ENCODE measurements at places on chromosomes 2 and 18.

DNA sequence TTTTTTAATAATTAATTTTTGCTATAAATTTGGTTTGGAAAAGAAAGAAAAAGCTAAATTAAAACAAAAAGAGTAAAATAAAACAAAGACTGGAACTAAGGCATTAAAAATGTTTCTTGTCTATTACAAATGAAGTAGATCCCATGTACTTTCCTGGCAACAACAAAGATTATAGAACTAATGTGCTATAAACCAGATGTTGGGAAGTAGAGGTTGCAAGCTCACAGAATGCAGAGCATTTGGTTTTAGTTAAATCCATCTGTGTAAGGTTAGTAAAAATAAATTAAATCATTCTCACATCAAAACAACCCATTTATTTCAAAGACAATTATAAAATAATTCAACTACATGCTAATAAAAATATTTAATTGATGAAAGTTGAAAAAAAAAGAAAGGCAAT, 157.2 kb upstream of the ZC3H15 start:
- DNase-seq = no peak

- DNase-seq = no peak
These were observed 137.5 kb downstream of the COMMD1 start for GRCh38 chr2:62042944-62043343.

DNA sequence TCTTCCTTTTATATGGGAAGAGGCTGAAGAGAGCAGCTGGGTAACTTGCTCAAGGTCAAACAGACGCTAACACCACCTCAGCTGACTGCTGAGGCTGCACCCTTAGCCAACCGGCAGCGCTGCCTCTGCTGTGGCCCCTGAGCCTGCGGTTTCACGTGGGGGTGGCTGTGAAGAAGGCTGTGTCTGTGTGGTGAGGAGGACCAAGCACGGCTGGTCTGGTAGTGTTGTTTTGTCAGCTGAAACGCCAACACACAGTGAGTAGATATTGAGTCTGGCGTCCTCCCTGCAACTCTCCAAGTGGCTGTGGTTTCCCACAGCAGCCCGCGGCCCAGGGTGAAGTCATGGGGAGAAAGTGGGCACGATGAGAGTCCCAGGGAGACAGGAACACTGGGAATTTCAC, 69.6 kb downstream of the THNSL2 start:
- no peak for DNase-seq

- DNase-seq = no peak
These were observed 976.8 kb downstream of the TMEM182 start for GRCh38 chr2:103738606-103739005.

GRCh38 chr2:12861344-12861930, 144.7 kb downstream of the TRIB2 start:
- no peak for DNase-seq

DNA sequence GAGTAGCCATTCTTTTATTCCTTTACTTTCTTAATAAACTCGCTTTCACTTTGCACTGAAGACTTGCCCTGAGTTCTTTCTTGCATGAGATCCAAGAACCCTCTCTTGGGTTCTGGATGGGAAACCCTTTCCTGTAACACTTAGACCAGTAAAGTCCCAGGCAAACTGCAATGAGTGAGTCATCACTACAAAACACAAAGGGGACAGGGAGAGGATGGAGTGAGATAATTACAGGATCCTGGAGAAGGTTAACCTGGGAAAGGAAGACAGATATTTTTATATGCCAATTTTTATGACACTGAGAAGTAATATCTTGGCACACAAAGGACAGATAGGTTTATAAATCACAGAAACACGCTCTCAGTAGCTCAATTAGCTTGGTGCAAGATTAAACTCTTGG, 48.7 kb downstream of the EHD3 start:
- DNase-seq = no peak

DNA sequence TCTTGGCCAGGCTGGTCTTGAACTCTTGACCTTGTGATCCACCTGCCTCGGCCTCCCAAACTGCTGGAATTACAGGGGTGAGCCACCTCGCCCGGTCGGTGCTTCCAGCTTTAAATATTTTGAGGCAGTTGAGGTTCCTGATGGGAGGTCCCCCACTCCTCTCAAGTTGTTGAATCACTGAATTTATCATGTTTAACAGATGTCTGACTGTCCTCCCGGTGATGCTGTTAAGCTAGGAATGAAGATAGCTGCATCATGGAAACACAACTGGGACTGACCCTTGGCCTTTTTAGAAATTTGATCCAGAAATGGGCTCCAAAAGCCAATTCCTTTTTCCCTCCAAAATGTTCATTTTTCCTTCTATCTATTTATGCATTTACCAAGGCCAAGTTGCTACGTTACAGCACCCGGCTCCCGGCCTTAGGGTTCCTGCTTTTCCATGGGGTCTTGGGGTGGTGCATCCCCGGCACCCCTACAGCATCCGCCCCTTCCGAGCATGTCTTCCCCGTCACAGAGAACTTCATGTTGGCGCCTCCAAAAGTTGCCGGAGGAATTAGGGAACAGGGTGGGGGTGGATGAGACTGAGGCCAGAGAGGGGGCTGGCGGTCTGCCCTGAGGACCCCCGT, 43.9 kb downstream of the PAX8 start:
- DNase-seq = no peak

DNA sequence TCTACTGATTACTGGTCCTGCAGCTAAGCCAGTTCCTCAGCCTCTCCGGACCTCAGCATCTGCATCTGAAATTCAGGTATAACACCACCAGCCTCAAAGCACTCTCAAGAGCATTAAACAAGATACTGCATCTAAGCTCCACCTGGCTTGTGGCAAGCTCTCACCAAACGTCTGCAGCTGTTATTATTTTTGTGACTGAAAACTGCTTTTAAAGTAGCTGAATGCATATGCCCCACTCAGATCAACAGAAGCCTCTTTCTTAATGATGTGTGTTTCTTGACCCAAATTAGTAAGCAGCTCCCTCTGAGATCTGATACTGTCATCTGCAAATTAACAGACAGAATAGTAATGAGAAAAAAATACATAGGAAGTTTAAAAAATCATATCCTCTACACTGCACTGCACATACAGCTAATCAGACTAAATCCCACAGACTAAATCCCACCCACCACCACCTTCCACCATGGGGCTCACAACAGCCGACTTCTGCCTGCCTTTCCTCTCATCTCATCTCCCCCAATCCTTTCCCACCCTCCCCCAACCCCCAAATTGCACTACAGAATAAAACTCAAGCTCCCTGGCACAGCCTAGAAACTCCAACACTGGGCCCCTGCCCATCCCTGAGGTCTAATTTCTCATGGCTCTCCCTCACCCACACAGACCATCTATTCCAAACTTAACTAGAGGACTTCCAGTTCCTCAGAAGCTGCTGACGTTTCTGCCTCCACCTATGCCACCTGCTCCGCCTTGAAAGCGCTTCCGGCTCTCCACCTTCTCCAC, 52.9 kb downstream of the TMEM163 start:
- no peak for DNase-seq

GRCh38 chr2:191051177-191051576, 37.2 kb upstream of the STAT1 start:
- DNase-seq = no peak

- peak; percentile 54 for DNase-seq
These were observed 23.9 kb downstream of the PECR start for GRCh38 chr2:216057688-216058193.

GRCh38 chr2:225171350-225171749, 129.1 kb upstream of the DOCK10 start:
- no peak for DNase-seq

DNA sequence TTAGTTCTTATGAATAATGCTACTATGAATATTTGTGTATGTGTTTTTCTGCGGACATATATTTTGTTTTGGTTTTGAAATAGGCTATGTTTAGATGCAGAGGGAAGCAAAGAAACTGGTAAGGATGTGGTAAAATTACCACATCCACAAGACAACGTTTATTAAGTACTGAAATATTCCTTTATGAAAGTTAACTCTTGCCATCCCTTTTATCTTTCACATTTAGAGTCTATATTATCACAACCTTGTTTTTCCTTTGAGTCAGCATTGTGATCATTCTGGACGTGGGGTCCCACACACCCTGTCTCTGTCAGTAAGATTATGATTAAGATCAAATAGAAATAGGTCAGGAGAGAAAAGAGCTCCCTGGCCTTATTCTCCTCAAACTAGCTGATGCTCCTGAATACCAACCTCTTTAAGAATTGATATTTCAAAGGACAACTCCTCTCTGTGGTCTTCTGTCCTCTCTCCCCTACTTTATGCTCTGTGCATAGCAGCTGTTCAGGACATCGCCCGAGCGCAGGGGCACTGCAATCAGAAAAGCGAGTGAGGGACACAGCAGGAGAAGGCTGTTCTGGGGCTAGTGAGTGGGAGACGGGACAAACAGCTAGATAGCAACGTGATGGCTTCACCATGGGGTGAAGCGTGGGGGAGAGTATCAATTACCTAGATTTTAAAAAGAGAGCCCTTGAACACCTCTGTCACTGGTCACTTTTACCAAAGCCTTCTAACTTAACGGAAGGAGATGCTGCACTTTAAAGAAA, 12.2 kb downstream of the METAP1D start:
- no peak for DNase-seq

DNA sequence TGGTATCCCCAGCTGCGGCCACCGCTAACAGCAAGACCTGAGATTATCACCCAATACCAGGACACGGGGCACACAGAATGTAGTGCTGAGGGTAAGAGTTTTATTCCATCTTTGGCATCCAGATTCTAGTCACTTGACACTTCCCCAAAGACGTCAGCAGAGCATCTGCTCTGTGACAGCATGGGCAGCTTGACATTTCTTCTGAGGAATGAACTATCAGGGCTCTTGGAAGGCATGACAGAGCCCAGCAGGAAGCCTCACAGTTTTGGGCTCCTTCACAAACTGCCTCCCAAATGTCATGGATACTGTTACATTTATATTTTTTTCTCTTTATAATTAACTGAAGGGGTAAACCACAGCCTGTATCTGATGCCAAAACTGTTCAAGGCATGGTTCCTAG, 1010.7 kb downstream of the TDRD15 start:
- DNase-seq = no peak

DNA sequence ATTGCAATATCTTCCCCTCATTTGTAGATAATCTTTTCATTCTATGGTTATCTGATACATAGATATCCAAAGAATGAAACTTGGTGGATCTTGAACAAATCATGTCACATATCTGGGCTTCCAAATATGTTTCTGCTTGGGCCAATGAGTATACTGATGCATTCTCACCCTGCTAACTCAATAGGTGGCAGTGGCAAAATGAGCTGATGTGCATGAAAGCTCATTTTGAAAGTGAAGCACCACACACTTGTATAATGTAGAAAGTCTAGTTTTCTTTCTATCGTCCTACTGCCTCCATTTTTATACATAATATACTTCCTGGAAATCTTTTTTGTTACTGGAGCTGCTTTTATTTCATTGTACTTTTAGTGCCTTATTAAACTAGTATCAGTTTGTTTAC, 208.2 kb downstream of the PRKCE start:
- no peak for DNase-seq

- no peak for DNase-seq
These were observed 243.5 kb downstream of the GBX2 start for GRCh38 chr2:235924675-235925063.

- DNase-seq = no peak
These were observed 46.8 kb upstream of the FAM98A start for GRCh38 chr2:33645861-33646260.

DNA sequence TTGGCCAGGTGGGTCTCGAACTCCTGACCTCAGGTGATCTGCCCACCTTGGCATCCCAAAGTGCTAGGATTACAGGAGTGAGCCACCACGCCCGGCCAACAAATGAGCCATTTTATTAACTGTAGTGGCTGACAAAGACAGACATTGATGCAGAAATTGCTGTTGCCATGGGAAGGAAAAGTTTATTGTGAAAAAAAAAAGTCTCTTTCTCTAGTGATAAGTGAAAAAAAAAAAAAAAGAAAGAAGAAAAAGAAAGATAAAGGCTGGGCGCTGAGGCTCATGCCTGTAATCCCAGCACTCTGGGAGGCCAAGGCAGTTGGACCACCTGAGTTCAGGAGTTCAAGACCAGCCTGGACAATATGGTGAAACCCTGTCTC, 39.8 kb upstream of the RAB1A start:
- no peak for DNase-seq

DNA sequence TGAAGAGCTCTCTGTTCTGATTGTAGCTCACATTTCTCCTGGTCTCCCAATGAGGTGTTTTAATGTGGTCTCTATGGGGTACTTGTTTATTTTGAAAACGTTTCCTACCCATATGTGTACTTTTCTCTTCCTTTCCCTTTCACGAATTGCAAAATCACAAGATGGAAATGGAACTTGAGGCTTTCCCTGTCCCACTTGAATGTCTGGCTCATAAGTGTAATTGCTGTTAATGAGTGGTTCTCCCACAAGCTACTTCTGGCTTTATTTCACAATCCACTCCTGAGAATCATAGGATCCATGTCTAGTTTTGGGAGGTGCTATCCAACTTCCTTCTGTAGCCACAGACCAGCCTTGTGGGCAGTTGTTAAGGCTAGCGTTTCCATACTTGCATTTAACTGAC, 81.1 kb upstream of the CAVIN2 start:
- DNase-seq = no peak

- no peak for DNase-seq
These were observed 151.1 kb downstream of the FHOD3 start for GRCh38 chr18:36448384-36449290.

- peak; percentile 57 for DNase-seq
These were observed 857 bp downstream of the RESP18 start for GRCh38 chr2:219331560-219332213.

DNA sequence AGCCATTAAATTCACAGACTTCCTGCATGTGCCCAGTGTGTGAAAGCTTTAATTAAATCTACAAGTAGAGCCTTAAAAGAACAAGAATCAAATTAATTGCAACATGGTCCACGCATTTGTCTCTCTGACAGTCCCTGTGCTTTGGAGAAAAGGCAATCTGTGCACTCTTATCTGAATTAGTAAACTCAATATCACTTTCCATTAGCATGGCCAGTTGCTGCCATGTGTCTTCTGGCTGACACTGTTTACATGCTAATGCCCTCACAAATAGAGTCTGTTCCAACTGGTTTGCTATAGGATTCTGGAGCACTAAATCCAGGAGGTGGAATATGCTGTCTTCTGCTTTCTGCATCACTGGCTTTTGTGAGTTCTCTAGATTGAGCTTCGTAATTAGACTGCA, 434.5 kb upstream of the RAB12 start:
- DNase-seq = no peak

- no peak for DNase-seq
These were observed 146.3 kb downstream of the GALR1 start for GRCh38 chr18:77395953-77396352.

DNA sequence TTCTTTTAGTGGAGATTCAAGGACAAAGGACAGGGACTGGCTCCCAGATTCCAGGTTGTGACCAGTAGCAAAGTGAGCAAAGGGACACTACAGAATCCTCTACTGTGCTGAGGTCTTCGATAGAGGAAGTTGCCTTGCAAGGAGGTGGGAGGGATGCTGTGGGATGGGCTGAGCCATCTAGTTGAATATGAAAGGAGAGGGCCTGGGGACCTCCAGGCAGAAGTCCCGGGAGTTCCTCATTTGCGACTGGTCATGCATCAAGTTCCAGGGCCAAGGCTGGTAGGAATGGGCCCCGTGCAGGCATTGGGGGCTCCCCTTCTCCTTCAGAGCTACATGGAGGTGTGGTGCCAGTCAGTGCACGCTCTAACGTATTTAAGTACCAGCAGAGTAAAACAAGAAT, 12.6 kb upstream of the PROM2 start:
- no peak for DNase-seq

GRCh38 chr2:9699139-9700108, 68.6 kb upstream of the YWHAQ start:
- no peak for DNase-seq
